ENCODE measurements at places on chromosomes 3 and 15.

DNA sequence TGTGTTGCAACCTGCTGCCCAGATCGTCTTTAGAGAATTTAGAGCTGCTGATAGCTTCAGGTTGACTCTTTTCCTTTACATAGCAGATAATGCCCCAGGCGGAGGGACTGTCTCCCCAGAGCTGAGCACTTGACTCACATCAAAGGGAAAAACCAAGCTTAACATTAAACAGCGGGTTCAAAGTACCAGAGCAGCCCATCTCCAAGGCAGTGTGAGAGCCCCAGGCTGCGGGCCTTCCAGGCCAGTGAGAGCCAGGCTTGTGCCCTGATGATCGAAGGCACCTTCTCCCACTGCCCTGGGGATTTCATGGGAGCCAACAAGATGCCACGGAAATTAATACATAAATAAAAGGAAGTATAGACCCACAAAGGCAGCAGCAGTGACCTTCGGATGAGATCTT, 275.6 kb downstream of the XXYLT1 start:
- DNase-seq, result no peak

- DNase-seq, result no peak
Measured at GRCh38 chr3:12117473-12117872, 41.2 kb downstream of the TIMP4 start.

DNA sequence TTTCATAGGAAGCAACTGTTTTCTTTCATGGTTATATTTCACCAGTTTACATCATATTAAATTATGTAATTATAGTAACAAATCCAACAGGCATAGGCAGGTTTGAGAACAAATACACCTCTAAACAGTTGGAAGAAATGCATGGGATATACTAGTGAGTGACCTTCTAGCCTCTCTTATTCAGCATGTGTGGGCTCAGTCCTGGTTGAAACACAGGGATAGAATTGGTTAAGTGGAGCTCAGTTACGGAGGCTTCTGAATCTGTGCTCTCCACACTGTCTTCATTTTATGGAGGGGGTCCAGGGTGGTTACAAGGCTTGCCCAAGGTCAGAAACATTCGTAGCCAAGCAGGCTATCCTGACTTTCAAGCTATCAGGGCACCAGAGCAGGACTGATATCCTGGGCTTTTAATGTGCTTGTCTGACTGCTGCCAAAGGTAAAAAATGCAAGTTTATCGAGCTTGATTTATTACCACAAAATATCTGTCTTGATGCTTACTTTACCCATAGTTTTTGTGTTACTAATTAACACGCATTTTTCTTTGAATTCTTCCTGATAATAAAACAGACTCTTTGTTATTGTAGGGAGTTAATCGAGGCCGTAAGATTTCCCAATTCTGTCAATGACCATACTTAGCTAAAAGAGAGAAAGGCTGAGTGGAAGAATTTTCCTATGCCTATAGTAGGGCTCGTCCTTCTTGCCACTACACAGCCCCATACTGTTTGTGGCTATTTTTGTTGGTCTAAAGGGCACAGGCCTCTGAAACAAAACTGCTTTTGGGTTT, 89.6 kb downstream of the FILIP1L start:
- no peak for DNase-seq

DNA sequence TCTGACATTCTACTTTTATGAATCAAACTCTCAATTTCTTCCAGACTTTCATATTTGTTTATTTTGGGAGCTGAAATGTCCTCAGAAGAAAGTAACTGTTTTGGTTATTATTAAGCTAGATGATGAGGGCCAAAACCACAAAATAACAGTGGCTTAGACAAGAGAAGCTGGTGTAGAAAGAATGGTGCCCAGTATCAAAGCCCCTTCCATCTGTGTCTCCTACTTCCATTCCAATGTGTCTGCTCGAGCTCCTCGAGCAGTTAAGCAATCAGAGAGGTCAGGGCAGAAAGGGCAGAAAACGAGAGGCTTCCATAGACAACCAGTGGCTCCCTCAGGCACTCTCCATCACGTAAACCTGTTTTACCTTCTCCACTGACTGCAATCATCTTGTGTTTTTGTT, 59.7 kb upstream of the MAGI1 start:
- DNase-seq, result no peak

DNA sequence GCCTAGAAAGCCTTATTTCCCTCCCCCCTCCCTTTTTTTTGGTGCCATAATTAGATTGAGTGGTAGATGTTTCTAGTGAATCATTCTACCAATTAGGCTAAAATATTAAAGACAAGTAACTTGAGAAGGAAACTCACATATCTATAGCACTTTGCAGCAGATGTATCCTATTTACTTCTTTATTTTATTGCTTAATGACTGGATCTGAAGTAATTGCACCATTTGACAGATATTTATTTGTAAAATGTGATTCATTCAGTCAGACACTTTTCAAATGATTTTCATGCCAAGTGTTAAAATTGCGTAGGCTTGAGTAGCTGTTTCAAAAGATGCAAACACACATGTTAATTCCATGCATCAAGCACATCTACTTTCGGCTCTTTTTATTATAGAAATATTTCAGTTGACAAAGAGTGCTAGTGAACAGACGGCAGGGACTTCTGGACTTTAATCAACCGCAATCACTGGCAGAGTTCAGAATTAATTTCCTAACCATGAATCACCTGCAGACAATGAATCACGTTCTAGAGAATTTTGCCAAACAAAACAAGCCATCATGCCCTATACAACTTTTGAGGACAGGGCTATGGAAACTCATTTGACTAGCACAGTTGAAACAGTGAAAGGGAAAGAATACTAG, 636.8 kb downstream of the MECOM start:
- no peak for DNase-seq

All from MV-4-11 (cell line).